ENCODE measurements at places on chromosomes 1 and 21. TPM values are rescaled to one million over a fixed set of nuclear protein-coding genes. Genes with fewer than 3 reads are reported as not detected.

ERICH3 gene
- not detected for total RNA-seq

GRCh38 chr1:61797045-61797755 lies 54.9 kb downstream of the PATJ start:
- DNase-seq: no peak

SLC1A7 gene
- total RNA-seq: not detected

- DNase-seq: no peak
Measured at GRCh38 chr1:155801149-155801548, 55.9 kb downstream of the GON4L start.

CASQ2 gene
- total RNA-seq: not detected

GRCh38 chr1:201098992-201099677 lies 13.1 kb downstream of the CACNA1S start:
- DNase-seq: no peak

Data from MG63 (cell line).